ENCODE measurements at places on chromosomes 11 and 22.

DNA sequence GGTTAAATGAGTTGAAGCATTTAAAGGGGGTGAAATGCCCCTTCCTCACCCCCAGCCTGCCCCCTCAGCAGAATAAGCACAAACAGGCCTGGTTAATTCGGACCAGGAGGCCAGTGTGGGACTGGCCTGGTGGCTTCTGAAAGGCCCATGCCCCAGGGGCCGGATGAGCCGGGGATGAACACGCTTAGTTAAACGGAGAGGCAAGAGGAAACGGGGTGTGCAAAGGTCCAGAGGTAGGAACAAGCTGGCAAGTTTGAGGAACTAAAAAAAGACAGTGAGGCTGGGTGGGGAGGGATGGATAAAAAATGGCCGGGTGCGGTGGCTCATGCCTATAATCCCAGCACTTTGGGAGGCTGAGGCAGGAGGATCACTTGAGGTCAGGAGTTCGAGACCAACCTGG is 11.5 kb downstream of the SCUBE1 start:
- DNase-seq: no peak

DNA sequence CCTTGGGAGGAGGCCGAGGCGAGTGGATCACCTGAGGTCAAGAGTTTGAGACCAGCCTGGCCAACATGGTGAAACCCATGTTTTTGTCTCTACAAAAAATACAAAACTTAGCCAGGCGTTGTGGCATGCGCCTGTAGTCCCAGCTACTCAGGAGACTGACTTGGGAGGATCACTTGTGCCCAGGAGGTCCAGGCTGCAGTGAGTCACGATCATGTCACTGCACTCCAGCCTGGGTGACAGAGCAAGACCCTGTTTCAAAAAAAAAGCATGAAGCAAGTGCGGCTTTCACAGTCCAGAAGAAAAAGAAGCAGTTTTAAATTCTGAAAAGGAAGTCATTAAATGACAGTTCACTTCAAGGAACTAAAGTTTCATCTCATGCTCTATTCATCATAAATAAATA is 7.1 kb upstream of the LTO1 start:
- DNase-seq: no peak

DNA sequence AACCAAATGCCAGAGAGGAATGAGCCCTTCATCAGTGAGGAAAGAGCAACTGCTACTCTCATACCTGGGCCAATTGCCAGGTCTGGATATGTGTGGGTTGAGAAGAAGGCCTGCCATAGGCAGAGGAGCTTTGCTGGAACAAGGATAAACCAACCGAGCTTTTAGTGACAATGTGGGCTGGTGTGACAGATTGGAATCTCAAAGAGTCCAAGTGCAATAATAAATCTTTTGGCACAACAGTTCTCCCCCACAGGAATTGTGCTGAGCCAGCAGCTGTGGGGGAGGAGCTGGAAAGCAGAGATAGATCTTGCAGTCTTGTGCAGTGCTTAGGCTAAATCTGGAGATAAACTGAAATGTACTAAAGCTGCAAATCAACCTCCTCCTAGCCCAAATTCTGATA is 79.4 kb upstream of the ISX start:
- no peak for DNase-seq

DNA sequence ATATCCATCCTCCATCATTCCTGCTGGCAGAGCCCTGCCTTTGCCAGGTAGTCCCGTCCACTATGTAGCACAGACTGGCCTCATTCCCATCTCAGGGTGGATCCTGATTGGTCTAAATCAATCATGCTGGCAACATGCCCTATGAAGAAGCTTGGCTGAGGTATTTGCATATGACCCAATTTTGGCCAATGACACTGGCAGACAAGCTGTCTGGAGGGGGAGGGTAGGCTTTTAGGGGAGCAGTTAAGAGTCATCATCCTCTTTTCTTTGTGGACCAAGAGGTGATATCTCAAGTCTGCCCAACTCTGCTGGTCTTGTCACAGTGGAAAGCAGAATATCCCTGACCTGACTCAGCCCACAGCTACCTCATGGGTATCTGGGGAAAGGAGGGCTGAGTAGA is 5.1 kb downstream of the CCDC89 start:
- no peak for DNase-seq

- DNase-seq: no peak
Observed at GRCh38 chr11:30459821-30460220, 126.3 kb downstream of the MPPED2 start.

DNA sequence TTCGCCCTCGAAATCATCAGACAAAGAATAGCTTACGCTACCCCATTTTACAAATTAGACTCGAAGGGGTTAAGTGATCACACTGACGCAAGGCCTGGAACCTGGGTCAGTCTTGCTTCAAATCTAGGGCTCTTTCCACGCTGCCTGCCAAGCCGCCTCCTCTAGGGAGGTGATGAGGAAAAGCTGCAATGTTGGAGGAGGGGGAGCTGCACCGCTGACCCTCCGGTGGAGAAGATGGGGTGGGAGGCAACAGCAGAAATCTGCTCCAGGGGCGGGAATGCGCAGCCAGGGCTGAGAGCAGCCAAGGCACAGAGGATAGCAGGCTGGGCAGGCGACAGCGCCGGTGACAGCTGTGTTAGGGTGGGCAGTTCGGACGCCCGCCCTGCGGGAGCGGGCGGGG is 595 bp downstream of the SYVN1 start:
- no peak for DNase-seq

GRCh38 chr22:50151571-50152537 is 18.7 kb upstream of the PANX2 start:
- DNase-seq: no peak

GRCh38 chr11:74673693-74674360 is 57.4 kb downstream of the CHRDL2 start:
- DNase-seq: no peak

DNA sequence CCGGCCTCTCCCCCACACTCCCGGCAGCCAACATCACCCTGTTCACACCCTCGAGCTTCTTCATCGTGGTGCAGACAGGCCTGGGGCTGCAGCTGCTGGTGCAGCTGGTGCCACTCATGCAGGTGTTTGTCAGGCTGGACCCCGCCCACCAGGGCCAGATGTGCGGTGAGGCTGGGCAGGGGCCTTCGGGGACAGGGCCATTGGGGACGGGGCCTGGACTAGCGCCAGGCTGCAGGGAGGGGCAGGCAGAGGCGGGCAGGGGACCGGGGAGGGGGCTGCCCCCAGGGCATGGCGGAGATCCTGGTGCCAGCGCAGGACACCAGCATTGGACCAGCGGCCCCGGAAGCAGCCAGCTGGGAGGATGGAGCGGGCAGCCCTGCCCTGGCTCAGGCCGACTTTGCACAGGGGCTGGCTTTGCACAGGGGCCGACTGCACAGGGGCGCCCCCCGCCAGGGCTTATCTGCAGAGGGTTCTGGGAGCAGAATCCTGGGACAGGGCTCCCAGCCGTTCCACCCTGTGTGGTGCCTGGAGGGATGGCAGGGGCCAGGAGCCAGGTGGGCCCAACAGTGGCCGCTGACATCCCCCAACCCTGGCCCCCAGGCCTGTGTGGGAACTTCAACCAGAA is 8.6 kb downstream of the MUC5B start:
- no peak for DNase-seq

GRCh38 chr22:22371031-22371541 is 126.5 kb downstream of the VPREB1 start:
- no peak for DNase-seq

Measured in stimulated activated CD4-positive, alpha-beta T cell treated with anti-CD3 and anti-CD28 coated beads, Interleukin-2, amount 100 ng/mL, for 48 hours (primary cell).